ENCODE measurements at places on chromosomes 3 and 15.

DNA sequence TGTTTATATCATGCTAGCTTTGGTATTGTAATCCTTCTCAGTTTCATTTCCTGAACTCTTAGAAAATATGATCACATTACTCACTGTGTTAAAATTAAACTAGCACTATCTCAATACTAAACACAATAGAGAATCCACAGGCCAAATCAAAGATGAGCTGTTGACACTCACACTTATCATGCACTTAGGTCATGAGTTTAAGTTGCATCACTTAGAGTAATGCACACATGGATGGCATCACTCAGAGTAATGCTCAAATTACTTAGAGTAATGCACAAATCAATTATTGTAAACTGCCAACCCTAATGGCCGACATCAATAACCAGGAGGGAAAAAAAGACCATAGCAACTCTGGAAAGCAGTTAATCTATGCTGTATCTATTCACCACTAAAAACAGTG is 40.0 kb upstream of the MCF2L2 start:
- DNase-seq: no peak

- no peak for DNase-seq
These were observed 39.3 kb downstream of the PLD1 start for GRCh38 chr3:171770689-171771620.

- DNase-seq: no peak
These were observed 75.1 kb downstream of the CLDN11 start for GRCh38 chr3:170493712-170494182.

DNA sequence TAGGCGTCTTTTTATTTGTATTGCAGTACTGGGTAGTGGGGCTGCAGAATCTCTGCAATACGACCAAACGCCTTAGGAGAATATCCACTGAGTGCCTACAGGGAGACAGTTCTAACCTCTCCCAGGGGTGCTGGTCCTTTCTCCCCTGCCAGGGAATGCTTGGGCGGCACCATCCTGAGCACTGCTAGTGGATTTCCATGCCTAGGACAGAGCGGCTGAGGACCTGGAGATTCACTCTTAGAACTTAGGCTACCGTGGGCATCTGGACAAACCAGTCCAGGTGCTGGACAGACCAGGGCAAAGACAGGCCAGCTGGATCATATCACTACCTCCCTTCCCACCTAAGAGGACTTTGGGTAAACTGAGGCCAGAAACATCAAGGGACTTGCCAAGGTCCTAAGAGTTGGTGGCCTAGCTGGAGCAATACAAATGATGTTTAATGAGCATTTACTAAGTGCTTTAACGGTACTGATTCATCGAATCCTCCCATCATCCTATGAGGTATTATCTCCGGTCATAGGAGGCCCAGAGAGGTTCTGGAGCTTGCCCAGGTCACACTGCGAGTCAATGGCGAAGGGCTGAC is 902 bp downstream of the TMEM44 start:
- no peak for DNase-seq

GRCh38 chr15:68369931-68370767 is 61.8 kb downstream of the ITGA11 start:
- DNase-seq: no peak

- DNase-seq: no peak
These were observed 122.0 kb downstream of the KLF13 start for GRCh38 chr15:31448635-31448979.

DNA sequence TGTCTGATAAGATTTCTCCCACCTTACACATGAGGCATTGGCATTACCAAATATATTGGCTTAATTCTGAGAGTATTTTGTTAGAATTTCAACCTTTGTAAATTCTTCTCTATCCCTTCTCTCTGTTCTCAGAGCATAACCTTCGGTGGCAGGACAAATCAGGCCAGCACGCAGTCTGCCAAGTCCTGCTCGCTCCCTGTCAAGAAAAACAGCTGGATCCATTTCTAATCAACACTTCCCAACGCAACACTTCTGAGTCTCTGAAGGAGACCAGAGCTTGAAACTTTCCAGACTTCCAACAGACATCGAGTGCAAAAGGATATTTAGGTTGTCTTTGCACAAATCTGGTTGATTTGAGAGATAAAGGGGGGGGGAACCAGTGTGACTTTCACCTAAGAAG is 125.7 kb downstream of the SV2B start:
- no peak for DNase-seq

GRCh38 chr3:75332794-75333193 is 331.3 kb upstream of the FRG2C start:
- DNase-seq: no peak

DNA sequence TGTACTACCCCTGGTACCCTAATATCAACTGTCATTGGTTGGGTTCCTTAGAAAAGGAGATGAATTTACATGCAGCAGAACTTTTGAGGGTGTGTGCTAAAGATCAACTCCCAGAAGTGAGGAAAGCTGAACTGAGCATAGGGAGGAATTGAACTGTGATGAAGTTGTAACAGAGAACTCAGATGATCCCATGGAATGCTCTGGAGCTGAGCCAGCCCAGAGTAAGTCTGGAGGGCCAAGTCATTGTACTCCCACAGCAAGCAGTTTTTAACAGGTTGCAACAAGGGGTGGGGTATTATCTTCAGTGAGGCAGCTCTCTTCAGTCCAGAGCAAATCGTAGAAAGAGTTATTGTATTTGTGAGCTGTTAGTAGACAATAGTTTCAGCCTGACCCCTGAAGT is 572.3 kb downstream of the PYDC2 start:
- no peak for DNase-seq

DNA sequence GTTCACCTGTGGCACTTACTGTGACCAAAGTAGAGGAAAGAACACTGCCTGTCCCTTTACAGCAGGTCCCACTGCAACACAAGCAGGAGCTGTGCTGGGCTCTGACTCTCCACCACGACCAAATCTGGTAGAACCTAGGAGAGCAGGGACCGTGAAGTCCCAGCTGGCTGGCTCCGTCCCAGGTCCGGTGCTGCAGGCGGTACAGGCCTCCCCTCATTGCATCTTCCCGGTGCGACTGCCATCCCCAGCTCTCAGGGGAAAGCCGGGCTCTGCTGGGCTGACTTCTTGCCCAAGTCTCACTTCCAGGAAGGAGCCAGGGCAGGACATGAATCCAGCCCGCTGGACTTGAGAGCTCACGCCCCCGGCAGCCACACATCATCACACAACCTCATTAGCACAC is 33.8 kb downstream of the RGMA start:
- no peak for DNase-seq

DNA sequence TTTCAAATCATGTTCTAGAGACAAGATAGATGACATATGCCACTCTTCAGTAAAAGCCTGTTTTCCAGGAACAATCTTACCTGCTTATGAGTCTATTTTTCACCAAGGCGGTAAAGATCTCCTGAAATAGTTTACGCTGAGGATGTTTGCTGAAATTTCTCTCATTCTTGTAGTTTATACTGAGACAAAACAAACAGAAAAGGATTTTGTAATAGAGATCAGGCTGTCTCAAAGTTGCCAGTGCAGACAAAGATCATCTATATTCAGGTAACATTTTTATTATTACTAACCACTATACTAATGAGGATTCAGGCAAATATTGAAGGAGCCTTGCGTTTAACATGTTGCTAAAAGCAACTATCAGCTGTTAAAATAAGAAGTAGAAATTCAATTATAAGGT is 25.0 kb downstream of the NEK10 start:
- no peak for DNase-seq

DNA sequence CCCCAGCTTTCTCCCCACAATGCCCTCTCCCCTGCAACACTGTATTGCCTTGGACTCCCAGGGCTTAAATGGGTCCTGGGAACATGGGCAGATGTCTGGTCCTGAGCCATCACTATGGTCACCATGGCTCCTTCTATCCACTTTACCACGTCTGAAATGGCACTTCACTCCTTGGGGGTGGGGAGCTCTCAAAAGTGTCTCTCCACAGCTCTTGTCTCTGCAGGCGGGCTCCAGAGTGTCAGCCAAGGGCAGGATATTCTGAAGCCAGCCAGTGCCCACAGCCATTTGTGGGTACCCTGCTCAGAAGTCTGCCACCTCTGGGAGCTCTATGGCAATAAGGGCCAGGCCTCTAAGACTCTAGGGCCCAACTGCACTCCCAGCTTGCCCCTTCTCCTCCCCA is 163.9 kb downstream of the PPM1L start:
- DNase-seq: no peak

- no peak for DNase-seq
These were observed 26.6 kb upstream of the PAQR5 start for GRCh38 chr15:69272139-69272538.

GRCh38 chr15:52790169-52790708 is at the start of gene ONECUT1:
Gene ONECUT1 (minus strand): TSS chr15:52790336. CDS start chr15:52789884, 452 bp downstream.
- peak; percentile 25 for DNase-seq

DNA sequence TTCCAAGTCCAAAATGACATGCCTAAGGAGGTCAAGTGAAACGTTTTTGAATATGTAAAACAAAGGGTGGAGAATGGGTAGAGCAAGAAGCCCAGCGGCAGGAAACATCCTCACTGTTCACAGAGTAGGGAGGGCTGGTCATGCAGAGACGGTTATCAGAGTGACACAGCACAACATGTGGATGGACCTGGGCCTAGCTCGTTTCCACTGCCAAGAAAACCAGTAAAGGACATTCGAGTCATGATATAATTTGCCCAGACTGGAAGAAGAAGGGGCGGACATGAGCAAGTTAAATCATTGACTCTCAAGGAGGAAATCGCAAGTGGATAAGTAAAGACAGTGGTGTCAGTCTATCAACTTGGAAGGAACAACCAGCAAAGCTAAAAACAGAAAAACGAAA is 89.3 kb downstream of the LRIG1 start:
- DNase-seq: no peak

GRCh38 chr3:149393345-149394160 is 16.1 kb upstream of the TM4SF1 start:
- DNase-seq: no peak

DNA sequence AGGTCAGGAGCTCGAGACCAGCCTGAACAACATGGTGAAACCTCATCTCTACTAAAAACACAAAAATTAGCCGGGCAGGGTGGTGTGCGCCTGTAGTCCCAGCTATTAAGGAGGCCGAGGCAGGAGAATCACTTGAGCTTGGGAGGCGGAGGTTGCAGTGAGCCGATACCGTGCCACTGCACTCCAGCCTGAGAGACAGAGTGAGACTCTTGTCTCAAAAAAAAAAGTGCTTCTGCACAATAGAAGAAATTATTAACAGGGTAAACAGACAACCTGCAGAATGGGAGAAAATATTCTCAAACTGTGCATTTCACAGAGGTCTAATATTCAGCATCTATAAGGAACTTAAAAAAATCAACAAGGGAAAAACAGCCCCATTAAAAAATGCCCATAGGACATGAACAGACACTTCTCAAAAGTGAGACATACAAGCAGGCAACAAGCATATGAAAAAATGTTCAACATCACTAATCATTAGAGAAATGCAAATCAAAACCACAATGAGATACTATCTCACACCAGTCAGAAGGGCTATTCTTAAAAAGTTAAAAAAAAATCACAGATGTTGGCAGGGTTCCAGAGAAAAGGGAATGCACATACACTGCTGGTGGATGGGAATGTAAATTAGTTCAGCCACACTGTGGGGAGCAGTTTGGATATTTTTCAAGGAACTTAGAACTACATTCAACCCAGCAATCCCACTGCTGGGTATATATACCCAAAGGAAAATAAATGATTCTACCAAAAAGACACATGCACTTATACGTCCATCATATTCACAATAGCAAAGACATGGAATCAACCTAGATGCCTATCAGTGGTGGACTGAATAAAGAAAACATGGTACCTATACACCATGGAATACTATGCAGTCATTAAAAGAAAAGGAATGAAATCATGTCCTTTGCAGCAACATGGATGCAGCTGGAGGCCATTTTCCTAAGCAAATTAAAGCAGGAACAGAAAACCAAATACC is 75.5 kb downstream of the MSL2 start:
- no peak for DNase-seq

DNA sequence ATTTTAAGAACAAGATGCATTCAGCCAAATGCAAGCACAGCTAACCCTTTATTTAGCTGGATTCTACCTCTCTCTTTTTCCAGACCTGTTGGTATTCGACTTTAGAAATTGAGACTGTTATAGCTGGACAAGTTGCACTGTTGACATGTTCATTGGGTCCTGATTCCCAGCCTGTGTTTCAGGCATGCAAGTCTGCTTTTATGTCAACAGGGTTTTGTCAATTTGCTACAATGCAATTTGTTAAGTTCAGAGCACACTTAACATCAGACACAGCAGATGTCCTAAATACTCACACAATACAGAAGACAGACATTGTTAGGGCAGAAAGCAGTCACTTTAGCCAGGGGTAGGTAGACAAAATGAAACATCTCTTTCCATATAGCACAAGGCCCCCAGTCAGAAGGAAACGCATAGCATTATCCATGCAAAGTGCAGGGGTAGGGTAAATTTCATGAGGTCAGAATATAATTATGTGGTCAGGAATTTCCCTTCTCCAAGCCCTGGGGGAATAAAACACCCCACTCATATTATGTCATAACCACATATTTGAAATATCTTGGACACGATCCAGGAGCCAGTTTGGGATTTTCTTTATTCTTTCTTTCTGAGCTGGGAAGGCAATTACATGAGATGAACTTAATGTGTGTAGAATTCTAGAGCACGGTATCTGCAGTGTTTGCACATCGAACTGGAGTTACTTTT is 504.1 kb downstream of the NTRK3 start:
- DNase-seq: no peak

DNA sequence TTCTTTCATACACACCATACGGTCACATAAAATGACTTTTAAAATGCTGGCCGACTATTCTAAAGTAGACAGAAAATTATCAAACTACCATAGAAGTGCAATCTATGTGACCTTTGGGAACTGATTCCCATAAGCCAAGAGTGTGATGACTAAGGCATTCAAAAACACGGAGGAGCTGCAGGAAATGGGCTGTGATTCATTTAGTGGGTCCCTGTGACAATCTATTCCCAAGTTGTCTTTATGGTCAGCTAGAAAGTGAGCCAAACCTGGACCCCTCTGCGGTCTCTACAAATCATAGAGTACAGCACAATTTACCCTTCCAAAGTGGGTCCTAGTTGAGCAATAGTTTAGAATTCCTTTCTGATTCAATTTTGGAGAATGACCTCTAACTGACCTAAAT is 251.5 kb upstream of the CBLB start:
- DNase-seq: no peak

GRCh38 chr3:19075037-19075436 is 73.3 kb upstream of the KCNH8 start:
- no peak for DNase-seq

All from activated naive CD4-positive, alpha-beta T cell (primary cell).